ENCODE measurements at places on chromosomes 7 and 10.

GRCh38 chr7:29091715-29092114, 54.6 kb downstream of the CPVL start:
- no peak for DNase-seq

DNA sequence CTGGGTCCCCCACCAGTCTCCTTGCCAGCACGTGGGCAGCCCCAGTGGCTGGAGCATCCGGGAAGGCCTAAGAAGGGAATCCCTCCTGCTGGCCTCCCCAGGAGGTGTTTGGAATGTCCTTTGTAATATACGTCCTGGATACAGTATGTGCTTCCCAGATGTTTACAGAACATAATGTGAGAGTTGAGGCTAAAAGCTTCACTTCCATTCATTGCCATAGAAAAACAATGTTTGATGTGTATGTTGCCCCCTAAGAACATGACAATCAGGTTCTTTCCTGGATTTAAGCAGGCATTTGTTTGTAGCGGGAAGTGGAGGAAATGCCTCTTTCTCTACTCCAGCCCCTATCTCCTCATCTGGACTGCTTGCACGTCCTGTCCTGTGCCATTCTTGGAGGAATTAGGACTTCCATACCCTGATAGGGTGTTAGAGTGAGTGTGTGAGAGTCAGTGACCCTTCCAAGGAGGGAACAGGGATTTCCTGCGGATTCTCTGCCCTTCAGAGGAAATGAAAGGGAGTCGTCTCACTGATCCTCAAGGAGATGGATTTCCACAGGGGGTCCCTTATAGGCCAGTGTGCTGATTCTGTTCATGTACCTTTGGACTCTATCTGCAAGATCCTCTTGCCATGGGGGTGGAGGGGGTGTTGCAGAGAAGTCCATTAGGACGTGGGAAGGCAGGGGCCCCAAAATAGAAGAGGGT, 1.2 kb downstream of the IGFBP1 start:
- DNase-seq = no peak

DNA sequence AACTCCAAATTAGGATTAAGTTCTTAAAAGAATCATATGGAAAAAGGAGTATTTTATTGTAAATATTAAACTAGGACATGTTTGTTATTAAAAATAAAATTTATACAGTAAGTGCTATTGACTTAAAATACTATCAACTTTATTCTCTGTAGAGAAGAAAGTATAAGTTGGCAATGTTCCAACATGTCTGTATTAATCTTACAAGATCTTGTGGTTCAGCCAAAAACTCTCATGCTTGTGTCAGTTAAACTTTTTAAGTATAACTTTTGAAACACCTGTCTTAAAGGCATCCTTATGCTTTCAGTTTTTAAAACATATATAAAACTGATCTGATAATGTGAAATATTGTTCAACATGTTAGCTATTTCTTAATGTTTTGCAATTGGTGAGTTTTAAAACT, 160.7 kb downstream of the ZEB1 start:
- no peak for DNase-seq

- no peak for DNase-seq
These were observed 541.4 kb downstream of the SUGCT start for GRCh38 chr7:40676221-40676620.

- DNase-seq = no peak
These were observed 683.1 kb upstream of the SORCS1 start for GRCh38 chr10:107847620-107848019.

GRCh38 chr10:44306762-44307161, 78.1 kb downstream of the CXCL12 start:
- no peak for DNase-seq

DNA sequence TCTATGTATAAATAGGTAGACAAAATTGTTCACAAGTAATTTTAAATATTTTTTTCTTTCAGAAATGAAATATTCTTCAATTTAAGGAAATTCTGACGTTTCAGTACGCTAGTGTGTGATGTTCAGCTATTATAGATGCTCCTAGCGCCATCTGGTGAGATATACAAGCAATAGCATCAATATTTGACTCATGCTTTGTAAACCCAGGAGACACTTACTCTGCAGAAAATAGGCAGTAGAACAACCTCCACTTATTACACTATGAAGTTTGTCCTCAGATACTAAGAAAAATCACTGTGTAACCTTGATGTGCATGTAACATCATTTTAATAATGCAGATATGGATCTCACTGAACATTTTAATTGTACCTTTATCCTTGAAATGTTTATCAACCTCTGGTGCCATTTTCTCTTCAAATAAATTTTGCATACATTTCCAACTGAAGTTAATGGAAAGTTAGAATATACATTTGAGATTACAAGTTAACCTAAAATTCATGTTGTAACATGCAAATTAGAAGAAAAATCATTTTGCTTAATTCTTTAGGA, 151.5 kb upstream of the FAM3C start:
- no peak for DNase-seq

GRCh38 chr10:209357-209756, 74.1 kb downstream of the ZMYND11 start:
- no peak for DNase-seq

DNA sequence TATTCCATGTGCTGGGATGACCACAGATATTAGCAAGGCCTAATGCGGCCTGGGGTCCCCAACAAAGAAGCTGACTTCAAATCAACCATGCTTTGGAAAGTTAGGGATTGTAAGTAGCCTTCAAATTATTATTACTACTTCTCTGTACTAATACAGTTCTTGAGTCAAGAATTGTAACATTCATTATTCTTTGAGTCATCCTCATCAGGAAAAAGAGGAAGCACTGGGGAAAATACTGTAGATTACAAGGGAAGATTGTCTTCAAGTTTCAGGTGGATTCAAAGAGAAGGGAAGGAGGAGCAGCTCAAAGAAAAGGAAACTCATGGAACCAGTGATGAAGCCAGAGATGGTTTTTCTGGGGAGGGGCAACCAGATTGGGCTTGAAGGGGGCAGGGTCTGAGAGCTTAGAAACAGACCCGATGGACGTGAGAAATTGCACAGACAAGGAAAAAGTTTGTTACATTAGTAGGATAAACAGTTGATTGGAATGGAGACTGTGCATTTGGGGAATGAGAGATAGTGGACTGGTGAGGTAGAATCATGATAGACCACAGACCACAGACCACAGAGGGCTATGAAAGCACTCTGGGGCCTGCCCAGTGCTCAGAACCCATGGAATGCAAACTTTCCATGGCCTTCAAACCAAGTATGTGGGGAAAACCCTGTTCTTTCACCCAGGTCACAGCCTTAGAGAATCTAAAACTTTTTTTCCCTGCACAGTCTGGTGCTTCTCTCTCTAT, 209.9 kb downstream of the ZNF365 start:
- no peak for DNase-seq

DNA sequence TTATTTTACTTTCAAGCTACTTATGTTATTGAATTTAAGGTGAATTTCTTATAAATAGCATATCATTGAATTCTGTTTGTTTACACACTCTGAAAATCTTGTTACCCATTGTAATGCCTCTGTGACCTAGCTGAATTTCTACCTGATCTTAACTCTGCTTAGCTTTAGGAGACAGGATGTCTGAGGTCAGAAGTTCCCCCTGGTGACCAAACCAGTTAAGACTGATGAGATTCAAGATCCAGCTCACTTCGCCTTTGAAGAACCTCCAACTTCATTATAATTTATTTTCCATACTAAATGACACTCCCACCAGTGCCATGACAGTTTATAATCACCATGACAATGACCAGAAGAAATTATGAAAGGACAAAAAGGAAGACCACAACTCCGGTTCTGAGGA, 213.4 kb upstream of the CDC14C start:
- no peak for DNase-seq

DNA sequence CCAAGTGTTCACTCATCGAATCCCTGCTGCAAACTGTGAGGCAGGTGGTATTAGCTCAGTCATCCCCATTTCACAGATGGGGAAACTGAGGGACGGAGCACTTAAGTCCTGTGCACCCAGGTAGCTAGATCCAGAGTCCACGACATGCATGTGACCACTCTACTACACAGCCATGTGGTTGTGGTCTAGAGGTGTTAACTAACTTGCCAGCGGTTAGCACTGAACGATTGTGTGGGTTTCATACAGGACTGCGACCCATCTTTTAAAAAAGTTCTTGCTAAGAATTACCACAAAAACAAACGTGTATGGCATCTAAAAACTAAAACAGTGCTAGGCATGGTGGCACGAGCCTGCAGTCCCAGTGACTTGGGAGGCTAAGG, 16.1 kb upstream of the ABCC2 start:
- DNase-seq = no peak

DNA sequence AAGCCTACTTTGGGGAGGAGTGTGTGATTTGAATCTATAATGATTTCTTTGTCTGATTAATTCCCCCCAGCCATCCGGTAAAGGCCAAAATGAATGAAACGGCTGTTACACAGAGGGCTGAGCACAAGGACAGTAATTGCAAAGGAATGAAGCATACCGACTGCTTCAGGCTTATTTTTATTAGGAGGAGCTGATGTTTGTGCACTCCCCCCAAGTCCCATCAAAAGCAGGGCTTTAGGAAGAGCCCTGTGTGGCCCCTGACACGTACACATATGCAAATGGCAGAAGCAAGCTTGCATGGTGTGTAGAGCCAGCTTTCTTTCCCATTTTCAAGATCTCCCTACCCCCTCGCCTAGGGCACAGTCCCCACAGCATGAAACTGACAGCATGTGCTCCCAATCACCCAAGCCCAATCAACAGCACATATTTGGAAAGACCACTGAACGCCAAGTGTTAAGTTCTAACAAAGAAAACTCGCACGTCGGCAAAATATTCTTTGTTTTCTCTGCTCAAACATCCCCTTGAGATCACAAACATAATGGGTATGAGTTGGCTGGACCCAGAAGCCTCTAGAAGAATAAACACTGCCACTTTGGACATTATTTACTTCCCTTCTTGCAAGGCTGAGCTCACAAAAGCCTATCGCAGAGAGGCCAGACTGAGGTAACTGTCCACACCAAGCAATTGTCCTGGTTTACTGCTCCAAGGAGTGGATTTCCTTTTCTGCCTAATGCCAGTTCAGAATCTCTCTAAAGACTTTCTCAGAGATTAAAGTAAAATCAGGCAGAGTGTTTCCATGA, 143.0 kb downstream of the CUBN start:
- no peak for DNase-seq

GRCh38 chr10:10047426-10047825, 970.2 kb upstream of the CELF2 start:
- no peak for DNase-seq

DNA sequence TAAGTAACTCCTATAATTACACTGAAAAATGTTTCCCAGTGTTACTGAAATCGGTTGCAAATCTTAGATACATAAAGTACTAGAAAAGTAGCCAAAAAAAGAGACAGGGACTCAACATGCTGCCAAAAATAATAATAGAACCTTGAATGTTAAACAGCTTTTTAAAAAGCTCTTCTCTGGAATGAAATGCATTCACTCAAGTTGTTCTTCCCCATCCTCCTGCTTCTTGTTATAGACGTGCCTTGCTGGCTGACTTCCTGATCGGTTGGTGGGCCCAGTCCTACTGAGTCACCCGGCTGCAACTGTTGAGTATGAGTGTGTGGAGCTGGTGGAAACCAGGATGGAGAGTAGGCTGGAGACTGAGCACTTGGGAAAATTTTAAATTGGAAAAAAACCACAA, 30.6 kb upstream of the RAPGEF5 start:
- peak; percentile 50 for DNase-seq

- DNase-seq = no peak
These were observed 21.5 kb upstream of the CDHR3 start for GRCh38 chr7:105941596-105941995.

DNA sequence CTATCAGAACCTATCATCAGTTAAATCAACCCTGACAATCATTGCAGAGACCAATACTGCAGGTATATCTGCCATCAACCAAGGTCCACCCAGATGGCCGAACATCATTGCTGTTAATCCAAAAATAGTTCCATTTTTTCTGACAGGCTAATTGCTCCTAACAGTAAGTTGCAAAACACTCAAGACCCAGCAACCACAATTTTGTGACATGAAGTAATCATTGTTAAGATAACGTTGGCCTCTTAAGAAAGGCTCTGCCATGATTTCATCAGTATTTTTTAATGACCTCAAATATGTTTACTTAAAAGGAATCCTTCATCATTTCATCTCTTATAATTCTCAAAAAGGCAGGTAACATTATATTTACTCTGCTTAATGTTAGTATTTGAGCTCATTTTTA, 553.4 kb upstream of the POM121L12 start:
- DNase-seq = no peak

DNA sequence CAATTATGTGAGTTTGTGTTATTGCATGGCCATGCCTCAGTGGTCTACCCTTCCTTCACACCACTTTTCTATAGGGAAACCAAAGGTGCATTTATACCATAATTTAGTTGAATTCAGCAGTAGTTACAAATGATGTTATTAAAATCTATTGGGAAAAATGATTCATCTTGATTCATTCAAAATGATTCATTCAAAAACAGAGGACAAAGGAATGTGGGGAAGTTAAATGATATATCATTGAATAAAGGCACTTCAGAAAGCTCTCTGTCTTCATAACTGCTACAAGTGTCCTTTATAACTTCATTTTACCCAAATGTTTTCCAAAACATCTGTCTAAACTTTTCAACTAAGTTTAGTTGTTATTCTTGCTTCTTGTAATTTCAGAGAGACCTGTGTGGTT, 722.9 kb downstream of the GRM8 start:
- no peak for DNase-seq

DNA sequence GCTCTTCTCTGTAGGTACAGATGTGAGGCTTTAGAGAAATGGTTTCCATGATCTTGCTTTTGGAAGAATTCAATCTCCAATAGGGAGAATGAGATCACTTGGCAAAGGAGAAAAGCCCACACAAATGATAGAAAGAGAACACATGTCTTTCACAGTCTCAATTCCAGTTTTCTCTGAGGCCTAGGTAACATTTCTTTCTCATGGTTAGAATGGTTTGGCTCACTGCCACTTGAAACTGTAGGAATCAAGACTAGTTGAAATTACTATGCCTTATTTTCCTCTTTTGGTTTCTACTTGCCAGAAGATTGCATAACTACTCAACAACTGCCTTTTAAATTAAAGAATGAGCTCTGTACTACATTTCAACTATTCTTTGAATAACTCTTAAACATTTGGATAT, 276.5 kb upstream of the TEX47 start:
- no peak for DNase-seq

DNA sequence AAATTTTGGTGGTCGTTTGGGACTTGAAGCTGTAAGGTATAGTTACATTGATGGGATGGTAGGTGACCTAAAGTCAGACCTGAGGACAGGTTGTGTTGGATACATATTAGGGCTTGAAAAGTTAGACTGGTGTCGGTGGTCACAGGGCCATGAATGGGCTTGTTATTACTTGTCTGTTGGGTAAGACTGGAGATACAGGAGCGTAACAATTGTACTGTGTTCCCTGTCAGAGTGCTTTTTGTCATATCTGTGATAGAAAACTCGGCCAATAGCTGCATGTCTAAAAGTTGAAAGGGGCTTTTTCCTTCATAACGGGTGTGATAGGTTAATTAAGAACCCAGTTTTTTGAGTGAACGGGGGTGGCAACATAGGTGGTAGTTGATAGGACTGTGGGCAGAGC, 13.5 kb upstream of the CHST3 start:
- no peak for DNase-seq

GRCh38 chr7:107103369-107103768, 58.9 kb downstream of the PRKAR2B start:
- no peak for DNase-seq

- DNase-seq = no peak
These were observed 181.5 kb upstream of the PLXNA4 start for GRCh38 chr7:132757783-132758182.

Data from smooth muscle cell of the brain vasculature (primary cell).